ENCODE measurements at places on chromosomes 6 and 20.

- DNase-seq: no peak
These were observed 392 bp upstream of the TASP1 start for GRCh38 chr20:13639150-13639497.

GRCh38 chr20:44691424-44692423 is 23.4 kb upstream of the CCN5 start:
- no peak for DNase-seq

GRCh38 chr20:31675828-31676608 is 38.3 kb downstream of the COX4I2 start:
- DNase-seq: peak; percentile 85

DNA sequence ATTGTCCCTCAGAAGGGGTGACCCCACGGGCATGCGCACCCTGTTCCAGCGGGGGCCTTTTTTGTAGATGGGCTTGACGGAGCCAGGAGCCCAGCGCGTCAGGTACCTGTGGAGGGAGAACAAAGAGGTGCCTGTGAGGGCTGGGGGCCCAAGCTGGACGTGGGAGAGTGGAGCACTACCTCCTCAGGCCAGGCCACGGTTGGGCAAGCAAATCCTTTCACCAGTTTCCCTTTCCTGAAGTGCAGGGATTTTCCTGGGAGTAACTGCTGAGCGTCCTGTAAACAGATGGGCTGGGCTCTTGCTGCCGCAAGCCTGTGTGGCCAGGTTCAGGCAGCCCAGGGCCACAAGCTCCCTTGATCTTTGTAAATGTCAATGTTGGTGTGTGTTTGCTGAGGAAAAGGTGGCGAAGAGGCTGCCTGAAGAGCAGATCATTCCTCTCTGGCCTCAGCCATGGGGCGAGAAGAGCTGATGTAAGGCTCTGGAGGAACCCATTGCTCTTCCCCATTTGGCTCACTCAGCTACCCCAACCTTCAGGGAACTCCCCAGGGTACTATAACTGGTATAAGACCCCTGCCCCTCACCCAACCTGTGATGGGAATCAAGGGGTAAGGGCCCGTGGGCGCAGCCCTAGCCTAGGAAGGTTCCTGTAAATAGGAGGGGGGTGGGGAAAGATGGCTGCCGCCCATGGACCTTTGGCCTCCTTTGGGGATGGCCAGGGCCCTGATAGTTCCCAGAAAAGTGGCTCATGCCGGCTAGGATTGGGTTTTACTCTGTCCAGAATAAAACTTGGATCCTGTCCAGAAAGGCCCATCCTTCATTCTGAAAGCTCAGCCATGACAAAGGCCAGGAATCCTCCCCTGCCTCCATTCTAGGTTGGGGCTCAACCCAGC is 15.5 kb downstream of the MRPS18A start:
- DNase-seq: no peak

DNA sequence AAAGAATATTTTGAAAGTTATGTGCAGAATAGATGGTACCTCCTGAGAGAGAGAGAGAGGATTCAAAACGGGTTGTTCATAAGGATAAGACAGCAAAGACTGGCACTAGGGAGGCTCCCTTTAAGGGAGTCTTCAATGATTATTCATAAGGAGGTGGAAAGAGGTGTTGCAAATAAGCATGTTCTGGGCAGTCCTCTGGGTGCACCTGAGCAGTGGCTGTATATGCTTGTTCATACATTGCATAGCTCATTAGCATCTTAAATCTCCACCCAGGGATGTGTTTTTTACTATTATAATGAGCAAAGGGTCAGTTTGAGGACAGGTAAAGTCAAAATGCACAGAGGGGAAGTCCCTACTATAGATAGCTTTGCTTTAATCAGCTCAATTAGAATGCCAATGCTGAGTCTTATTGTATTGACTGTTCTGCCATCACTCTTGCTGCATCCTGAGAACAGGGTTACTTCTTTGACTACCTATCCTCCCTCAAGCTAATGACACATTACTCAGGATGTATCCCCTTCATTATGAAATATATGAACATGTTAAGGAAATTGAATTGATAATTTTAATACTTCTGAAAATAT is 10.0 kb upstream of the SIRPG start:
- DNase-seq: no peak

DNA sequence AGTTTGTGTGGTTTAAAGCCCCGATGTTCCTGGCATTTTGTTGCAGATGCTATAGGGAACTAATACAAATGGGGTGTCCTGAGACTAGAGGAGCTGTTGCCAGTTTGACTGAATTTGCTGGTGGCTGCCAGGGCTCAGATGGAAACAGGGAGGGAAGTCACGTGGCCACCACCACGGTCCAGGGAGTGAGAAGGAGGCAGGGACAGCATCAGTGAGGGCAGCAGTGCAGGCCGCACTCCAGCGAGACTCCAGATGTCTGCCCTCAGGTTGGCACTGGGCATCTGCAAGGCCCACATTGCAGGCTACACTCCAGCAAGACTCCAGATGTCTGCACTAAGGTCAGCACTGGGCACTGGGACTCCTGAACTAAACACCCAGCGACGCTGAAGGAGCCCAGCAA is 86.2 kb downstream of the RAMACL start:
- no peak for DNase-seq

DNA sequence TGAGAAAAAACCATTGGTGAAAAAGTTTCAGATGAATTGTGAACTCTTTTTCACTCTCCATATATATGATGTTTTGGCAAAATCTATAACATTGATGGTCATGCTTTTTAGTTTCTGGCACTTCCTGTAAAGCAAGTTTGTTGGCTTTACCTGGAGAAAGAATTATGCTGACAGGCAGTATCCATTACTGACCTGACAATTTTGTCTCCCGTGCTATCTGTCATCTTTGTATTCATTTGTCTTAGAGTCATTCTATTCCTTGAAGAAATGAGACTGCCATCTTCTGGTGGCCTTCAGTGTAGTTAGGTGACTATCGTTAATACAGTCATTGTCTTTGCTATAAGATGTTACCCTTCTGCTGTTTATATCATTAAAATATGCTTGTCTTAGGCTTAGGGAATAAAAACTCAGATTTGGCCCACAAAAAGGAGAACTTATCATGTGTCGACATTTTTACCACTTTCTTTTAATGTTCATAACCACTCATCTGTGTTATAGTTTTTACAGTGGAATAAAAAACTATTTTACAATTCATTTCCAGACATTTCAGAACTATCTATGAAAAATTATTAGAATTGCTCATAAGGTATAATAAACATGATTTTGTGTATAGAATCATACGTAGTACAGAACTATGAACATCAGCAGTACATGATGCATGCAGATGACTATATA is 707.0 kb downstream of the EPM2A start:
- DNase-seq: peak; percentile 37

GRCh38 chr20:61662968-61663331 is 402.7 kb downstream of the TAF4 start:
- no peak for DNase-seq

Data from MV-4-11 (cell line).